ENCODE measurements at places on chromosomes 5 and 9.

GRCh38 chr9:96532173-96532572, 82.2 kb downstream of the HABP4 start:
- no peak for DNase-seq

- no peak for DNase-seq
Measured at GRCh38 chr9:5566054-5566618, 55.8 kb downstream of the PDCD1LG2 start.

- no peak for DNase-seq
Measured at GRCh38 chr9:132054024-132054423, 25.6 kb downstream of the MED27 start.

DNA sequence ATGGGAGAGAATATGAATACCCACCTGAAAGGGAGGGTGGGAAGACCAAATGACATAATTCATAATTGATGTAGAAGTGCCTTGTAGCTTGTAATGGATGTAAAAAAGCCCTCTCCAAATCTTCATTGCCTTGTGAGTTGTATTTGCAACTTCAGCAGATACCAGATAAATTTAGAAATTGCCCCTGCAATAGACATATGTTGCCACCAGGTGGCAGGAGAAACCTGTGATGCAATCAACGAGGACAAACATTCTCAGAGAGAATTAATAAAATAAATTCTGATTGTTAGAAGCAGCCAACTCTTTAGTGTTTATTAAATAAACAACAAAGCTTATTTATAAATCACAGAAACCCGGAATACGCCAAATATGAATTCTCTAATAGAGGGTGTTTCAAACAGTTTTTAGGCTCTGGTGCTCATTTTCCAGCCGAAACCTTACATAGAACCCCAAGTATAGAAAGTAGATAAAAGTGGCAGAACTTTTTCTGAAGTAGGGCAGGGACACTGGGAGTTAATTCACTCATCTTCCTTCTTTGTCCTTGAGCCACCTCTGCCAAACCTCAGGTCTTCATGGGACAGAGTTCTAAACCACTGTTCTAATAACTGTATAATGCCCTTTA, 147.8 kb downstream of the TMEM38B start:
- peak; percentile 37 for DNase-seq

DNA sequence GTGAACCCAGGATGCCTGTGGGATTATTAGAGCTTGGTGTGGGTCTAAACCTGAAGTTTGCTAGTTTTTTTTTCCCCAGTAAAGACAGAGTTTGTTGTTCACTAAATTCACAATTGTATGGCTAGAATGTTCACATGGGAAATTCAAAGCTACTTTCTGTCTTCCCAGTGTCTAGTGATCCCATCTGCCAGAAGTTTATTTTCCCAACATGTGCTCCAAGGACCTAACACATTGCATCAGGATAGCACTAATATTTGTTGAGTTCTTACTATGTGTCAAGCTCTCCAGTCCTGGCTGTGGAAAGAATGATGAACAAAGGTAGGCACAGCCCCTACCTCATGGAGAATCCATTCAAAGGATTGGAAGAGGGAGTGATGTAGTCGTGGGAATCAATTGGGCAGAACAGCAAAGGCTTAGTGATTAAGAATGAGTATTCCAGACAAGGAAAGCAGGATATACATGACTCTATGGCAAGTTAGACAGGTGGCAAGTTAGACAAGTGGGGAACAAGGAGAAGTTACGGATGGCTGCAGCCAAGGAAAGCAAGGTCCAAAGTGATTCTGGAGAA, 521.5 kb upstream of the WWC1 start:
- DNase-seq, result no peak

- DNase-seq, result no peak
Measured at GRCh38 chr9:69445251-69445650, 120.2 kb downstream of the ENTREP1 start.

GRCh38 chr5:62778316-62779009, 199.8 kb downstream of the LRRC70 start:
- no peak for DNase-seq

- no peak for DNase-seq
Measured at GRCh38 chr5:124797665-124798087, 51.2 kb upstream of the ZNF608 start.
